ENCODE measurements at places on chromosomes 1 and 21.

GRCh38 chr1:89719502-89720306, 86.8 kb downstream of the LRRC8C start:
- peak; percentile 35 for DNase-seq

- DNase-seq = no peak
Observed at GRCh38 chr1:215160351-215160750, 77.8 kb downstream of the KCNK2 start.

DNA sequence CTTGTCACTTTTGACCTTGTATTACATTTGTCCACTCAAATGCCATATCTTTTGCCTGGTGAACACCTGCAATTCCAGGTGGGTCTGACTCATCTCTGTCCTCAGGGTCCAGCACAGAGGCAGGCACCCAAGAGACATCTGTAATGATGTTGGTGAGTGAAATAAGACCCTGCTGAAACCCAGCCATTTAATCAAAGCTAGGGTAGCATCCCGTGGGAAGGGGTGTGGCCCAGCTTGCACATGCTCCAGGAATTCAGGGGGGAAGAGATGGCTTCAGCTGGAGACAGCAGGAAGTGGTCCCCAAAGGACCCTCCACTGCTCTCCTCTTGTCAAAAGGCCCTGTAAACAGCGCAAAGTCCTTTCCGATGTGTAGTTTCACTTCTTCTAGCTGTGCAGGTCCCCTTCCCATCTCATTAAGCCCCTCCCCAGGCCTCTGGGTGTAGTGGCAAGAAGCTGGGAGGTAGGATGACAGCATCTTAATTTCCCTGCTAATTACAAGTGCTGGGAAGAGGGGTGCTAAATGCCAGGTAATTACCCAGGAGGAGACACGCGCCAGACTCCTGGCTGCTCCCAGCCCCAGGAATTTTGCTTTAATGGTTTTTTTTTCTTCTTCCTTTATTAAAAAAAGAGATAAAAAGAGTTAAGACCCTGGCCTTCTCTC, 54.4 kb upstream of the TRABD2B start:
- DNase-seq = no peak

DNA sequence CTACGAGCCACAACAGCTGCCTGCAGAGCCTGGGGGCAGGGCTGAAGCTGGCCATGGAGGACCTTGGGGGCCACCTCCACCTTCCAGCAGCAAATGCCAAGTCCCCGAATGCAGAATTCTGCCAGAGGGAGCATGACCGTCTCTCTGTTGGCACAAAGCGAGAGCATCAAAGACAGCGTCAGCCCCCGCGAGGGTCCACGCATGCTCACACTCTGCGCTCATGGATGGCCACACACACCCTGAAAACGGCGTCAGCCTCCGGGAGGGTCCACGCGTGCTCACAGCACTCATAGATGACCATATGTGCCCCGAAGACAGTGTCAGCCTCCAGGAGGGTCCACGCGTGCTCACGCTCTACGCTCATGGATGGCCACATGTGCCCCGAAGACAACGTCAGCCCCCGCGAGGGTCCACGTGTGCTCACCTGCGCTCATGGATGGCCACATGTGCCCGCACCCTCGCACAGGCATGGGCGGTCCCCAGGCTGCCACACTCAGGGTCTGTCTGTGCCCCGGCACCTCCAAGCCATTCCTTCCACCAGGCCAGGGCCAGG, 46.5 kb downstream of the MORN1 start:
- DNase-seq = no peak

DNA sequence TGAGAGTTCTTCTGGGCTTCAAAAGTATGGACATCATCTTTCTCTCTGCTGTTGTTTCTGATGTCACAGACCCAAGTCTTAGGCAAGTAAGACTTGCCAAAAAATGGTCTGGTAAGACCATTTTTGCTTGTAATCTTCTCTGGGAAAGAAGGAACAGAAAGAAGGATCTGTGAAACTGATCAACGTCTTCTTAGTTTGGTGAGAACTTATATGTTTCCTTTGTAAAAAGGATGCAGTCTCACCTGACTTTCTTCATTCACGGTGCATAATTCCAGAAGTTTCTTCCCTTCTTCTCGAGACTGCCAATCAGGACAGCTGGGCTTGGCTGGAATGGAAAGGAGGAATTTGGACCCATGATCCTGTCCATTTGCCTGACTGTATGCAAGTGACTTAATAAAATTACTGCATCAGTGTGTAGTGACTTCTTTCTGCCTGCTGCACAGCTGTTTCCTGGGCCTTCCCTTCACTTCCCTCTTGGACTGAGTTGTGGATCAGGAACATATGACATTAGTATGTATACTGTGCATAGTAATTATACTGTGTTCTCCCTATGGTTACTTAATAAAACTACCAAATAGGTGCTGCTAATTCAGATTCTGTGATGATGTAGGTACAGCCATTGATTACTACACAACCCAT, 7.6 kb upstream of the DENND1B start:
- no peak for DNase-seq

GRCh38 chr21:28136656-28137255, 855.9 kb downstream of the LTN1 start:
- no peak for DNase-seq

GRCh38 chr1:26320896-26321295, 3.1 kb downstream of the CD52 start:
- no peak for DNase-seq
